Cerebellar cortex (tissue), 1 donor: ENCODE measurements at places on chromosomes 3 and 15.

DNA sequence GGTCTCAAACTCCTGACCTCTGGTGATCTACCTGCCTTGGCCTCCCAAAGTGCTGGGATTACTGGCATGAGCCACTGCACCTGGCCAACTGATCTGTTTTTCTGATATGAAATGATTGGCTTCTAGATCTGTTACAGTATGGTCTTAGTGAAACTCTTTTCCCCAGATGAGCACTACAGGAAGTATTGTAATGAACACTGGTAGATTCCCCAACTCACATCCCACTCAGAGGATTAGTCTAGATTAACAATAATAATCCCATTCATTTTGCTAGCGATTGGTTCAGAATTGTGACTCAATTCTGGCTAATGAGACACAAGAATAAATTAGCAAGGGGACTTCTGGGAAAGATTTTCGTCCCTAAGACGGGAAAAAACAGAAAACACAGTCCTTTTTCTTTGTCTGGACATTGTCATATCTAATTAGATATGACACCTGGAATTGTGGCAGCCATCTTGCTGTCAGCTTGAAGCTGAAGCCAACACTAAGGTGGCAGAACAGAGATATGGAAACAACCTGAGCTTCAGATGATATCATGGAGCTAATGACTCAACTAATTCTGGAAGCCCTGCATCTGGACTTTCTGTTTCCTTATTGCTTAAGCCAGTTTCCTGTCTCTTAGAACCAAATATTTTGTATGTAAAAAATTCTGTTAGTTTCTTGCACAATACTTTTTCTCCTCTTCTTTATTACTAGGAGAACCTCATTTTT lies 17.4 kb upstream of the NPTN start:
- DNase-seq: no peak

- DNase-seq: no peak
Observed at GRCh38 chr3:23201154-23201838, 1.8 kb upstream of the UBE2E2 start.

- DNase-seq: no peak
Observed at GRCh38 chr3:101163554-101163953, 156.8 kb downstream of the IMPG2 start.

DNA sequence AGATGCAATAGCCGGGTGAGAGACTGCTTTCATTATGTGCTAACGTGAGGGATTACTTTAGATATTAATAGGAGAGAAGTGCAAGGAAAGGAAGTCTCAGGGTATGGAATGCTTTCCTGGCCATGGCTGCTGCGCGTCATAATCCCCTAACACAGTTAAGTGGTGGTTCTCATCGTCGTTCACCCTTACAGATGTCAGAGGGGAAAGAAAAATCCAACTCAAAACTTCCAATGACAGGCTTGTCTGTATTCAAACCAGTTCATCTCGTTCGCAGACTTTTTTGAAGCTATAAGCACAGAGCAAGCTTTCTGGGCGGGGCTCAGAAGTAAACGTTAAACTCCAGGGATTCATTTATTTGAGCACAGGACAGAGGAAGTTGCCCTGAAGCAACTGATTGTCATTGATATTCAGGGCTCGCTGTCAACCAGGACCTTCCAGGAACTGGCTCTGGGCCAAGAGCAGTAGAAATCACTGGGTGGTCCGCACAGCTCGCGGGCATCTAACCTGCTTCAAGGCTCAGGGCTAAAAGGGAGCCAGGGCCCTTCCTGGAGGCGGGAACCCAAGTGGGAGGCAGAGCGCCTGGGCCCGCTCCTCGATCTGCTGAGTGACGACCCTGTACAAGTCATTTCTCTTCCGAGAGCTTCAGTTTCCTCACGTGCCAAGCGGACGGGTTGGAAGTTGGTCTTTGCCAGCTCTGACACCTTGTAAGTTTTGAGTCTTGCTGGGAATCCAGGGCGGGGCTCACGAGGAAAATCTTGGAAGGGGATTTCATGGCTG lies 1.1 kb upstream of the LPP start:
- DNase-seq: peak; percentile 44

- no peak for DNase-seq
Observed at GRCh38 chr3:13011573-13012220, 61.5 kb downstream of the IQSEC1 start.

- peak; percentile 94 for DNase-seq
Observed at GRCh38 chr3:43001094-43001553, 22.0 kb downstream of the GASK1A start.

DNA sequence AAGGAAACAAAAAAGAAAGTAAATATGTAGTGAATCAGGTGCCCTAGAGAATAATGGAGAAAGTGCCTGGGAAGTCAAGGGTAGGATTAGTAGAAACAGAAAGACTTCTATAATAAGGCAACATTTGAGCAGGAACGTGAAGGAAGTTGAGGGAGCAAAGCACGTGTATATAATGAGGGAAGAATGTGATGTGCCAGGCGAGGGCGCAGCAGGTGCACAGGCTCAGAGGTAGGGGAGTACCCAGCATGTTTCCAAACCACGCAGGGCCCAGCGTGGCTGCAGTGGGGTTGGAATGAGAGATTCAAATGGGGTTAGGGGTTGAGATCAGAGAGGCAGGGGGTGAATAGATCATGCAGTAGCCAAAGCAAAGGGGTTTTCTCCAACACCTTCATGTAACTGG lies 91.9 kb upstream of the VGLL4 start:
- no peak for DNase-seq

DNA sequence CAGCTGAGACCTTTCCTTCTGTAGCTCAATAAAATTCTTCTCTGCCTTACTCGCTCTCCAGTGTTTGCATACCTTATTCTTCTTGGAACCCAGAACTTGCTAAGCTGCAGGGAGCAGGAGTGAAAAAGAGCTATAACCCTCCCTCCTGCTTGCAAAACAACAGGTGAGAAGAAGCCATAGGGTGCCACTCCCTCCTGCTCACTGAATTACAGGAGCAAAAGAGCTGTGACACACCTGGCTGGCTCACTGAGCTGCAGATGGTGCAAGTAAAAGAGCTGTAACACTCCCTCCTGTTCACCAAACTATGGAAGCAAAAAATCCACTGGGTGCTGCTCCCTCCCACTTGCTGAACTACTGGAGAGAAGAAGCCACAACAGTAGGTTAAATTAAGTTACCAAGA lies 44.2 kb upstream of the C2CD4B start:
- no peak for DNase-seq

DNA sequence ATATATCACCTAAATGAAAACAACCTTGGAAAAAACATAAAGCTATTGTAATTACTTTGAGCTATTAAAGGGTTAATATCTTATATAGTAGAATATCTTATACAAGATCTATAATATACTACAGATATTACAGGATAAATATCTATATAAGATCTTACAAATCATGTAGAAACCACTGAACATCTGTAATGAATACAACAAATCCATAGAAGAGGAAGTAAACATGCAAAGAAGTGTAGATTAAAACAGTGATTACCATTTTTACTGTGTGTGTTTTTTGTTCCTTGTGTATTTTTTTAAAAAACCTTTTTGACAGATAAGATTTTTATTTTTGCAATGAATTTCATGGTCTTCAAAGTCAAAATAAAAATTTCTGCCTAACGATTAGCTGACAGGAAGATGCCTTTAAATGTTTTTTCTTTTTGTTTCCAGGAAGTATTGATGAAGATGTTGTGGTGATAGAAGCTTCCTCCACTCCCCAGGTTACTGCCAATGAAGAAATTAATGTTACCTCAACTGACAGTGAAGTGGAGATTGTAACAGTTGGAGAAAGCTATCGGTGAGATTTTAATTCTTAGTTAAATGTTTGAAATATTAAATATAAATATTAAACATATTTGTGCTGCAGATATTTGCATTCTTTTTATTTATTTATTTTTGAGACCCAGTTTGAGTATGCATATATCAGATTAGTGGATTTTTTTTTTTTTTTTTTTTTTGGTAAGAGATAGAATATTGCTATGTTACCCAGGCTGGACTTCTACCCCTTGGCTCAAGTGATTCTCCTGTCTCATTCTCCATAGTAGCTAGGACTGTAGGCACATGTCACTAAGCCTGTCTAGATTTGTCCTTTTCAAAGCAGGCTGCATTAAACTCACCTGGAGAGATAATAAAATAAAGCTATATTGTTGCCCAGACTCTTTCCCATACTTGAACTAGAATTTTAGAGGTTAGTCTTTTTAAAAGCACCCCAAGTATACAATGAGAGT lies 52.8 kb upstream of the CCNB2 start:
- no peak for DNase-seq

DNA sequence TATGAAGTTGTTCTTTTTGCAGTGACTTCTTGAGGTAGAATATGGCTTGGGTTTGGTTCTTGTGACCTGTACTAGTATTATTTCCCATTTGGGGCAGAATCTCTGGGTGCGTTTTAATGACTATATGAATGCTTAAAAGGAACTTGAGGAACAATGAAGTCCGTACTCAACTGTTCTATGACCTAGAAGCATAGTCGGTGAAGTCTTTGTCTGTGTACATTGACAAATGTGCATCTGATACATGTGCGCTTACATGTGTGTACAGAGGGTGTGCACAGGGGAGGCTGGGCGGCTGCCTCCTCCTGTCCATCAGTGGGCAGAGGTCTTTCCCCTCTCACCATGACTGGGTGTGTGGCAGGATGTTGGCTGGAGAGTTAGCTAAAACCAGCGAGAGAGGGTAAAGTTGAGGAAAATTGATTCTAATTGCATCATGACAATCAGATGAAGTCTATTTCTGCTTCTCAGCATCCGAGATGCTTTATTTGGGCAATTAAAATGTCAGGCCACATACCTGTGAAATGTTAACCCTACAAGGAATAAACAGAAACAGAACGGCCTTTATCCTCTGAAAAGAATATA lies 1.0 kb upstream of the NR2F2 start:
- no peak for DNase-seq

- peak; percentile 84 for DNase-seq
Observed at GRCh38 chr3:60000311-60001105, 950.7 kb upstream of the CFAP20DC start.

- no peak for DNase-seq
Observed at GRCh38 chr15:68909601-68910100, 20.7 kb upstream of the SPESP1 start.

DNA sequence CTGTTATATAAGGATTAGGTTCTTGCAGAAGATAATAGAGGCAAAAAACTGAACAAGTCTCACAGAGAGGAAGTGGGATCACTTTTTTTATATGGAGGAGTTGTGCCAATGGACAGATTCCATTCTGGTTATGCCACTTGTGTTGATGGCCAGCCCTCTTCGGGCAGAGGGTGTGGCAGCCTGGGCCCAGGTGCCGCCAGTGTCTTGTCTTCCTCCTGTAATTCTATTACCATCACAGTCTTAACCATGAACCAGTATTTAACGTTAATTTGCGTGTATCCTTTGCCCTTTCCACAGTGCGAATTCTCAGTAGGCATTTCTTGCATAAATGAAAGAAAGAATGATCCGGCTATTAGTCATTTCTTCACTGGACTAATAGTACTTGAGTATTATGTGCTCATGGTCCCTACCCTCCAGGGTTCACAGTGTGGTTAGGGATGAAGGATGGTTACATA lies 7.0 kb upstream of the USP4 start:
- no peak for DNase-seq

- DNase-seq: no peak
Observed at GRCh38 chr3:62670351-62670750, 204.9 kb downstream of the CADPS start.

DNA sequence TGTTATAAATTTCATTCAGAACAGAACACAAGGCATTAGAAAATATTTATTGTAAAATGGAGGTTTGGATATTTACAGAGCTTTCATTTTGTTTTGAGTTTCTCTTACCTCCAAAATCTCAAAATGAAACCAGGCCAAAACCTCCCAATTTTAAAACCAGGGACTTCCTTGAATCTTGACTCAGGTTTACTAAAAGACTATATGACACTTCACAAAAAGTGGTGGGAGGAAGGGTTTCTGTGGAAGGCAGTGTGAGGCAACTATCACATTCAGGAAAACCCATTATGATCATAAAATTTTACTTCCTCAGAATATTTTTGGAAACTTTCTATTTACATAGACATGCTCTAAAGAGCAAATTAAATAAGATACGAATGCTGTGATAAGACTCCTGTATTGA lies 205.8 kb upstream of the EOMES start:
- no peak for DNase-seq

DNA sequence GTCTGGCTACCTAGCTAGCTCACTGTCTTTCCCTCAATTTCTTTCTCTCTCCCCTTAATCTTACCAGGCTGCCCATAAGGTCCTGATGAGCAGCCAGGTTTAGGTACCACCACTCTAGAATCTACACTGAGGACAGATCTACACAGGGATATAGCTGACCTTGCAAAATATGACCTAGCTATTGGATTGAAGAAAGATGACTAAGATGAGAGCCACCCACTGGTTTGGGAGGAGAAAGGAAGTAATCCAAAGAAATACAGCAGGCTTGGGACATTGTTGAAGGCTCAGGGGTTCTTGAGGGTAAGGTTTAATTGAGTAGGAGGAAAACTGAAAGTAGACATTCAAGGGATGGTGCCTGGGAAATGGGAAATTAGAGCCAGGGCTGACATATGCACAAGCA lies 142.0 kb upstream of the TMC3 start:
- no peak for DNase-seq

- peak; percentile 35 for DNase-seq
Observed at GRCh38 chr3:184040010-184040409, 8.5 kb downstream of the HTR3D start.

DNA sequence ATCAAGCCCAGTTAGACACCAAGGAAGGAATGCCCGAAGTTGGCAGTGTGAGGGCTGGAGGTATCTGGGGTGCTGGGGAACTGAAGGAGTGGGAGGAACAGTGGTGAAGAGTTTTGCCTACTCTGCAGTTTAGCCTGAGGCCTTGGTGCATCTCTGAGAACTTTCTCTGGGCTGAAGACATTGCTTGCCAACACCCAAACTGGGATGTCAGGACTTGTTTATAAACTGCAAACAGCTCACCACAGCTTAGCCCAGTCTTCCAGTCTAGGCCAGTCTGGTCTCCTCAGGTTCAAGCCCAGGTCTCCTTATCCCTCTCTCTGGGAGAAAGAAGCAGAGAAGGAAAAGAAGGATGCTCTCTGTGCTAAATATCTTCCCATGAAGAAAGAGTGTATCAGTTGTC lies 68.0 kb upstream of the BOC start:
- DNase-seq: no peak

DNA sequence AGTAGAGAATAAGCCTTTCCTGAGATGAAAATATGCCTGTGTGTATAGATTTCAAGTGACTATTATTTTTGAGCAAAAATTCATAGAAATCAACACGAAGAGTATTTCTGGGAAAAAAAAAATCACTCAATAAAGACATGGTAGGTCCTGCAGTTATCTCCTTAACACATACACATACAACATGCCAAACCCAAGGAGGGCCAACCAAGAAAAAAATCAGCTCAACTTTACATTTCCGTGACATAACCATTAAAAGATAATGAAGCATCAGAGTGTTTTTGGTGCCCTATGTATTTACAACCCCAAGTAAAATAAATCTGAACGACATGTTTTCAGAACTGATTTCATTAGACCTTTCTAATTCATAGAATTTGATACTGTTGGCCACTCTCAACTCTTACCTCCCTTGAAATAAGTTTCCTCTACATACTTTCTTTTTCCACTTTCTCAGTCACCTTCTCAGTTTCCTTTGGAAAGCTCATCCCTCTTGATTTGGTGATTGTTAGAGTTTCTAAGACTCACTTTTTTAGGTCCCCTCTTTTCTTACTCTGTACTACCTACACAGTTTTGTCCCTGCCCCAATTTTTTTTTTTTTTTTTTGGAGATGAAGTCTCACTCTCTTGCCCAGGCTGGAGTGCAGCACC lies 162.3 kb downstream of the TBL1XR1 start:
- no peak for DNase-seq
